Calu3 (cell line): ENCODE measurements at places on chromosomes 11 and 22. TPM values are rescaled to one million over a fixed set of nuclear protein-coding genes. Genes with fewer than 3 reads are reported as not detected.

- no peaks in the 10 kb centered on the region for H3K36me3 ChIP-seq
- H3K27me3 ChIP-seq, result peaks cover 24% of the 10 kb centered on the region
- H3K27ac ChIP-seq, result no peak overlapping the region
- peaks cover 31% of the 10 kb centered on the region for H3K4me1 ChIP-seq
Observed at GRCh38 chr22:27097506-27097905, 440.1 kb downstream of the MIAT start.

DNA sequence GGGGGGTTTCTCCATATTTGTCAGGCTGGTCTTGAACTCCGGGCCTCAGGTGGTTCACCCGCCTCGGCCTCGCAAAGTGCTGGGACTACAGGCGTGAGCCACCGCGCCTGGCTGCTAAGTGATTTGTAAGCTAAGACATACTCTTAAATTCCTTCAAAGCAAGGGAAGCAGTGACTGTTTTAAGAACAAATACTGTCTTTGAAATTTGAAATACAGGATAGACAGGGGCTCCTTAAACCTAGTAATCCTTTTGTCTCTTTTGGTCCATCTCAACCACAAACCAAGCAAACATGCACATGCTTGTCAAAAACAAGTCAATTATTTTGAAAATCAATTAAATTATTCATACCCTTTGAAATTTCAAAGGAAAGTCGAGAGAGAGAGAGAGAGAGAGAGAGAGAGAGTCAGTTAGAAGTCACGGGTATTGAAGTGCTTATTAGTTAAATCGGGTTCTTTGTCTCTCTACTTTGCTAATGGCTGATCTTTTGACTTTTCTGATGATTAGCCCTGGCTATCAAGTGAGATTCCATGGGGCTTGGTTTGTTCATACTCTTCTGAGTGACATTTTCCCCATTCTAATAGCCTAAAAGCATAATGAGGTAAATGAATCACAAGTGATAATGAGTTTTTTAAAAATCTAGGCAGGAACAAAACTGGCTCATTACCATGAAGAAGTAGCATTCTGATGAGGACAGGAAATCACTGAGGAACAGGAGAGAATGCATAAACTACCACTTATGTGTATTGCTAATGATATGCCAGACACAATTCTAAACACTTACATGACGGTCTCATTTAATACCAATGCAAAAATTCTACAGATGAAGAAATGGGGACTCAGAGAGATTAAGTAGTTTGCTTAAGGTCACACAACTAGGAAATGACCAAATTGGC is 48.0 kb downstream of the MCHR1 start:
- no peaks in the 10 kb centered on the region for H3K27me3 ChIP-seq
- DNase-seq, result no peak
- peaks cover under 1% of the 10 kb centered on the region for H3K4me1 ChIP-seq
- H3K36me3 ChIP-seq, result no peaks in the 10 kb centered on the region

C11orf65 gene
- not detected in 2 replicates for total RNA-seq

EIF3M gene
- 270 and 275 TPM in 2 replicates for total RNA-seq

TOMM22 gene
- 94.6 and 105 TPM in 2 replicates for total RNA-seq
